GDM1 (cell line): ENCODE measurements at places on chromosomes 16 and 17.
A peak's percentile ranks its signal among the peaks of the same experiment; 100 is the strongest.

DNA sequence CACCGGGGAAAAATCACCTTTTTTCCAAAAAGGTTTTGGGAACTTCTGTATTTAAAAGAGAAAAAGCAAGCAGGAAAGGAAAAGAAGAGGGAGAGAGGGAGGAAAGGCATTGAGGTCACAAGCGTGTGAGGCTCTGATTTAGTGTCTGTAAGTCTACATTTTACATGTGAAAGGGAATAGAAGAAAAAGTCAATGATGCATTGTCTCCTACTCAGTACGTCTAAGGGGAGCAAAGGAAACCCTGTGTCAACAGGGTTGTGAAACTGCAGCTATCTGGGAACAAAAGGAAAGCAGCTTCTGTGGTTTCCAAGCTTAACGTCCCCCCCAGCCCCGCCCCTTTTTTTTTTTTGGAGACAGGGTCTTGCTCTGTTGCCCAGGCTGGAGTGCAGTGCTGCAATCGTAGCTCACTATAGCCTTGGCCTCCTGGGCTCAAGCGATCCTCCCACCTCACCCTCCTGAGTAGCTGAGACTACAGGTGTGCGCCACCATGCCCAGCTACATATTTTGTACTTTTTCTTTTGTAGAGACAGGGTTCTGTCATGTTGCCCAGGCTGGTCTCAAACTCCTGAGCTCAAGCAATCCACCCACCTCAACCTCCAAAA, 1.8 kb upstream of the CDC42EP4 start:
- no peak for DNase-seq

DNA sequence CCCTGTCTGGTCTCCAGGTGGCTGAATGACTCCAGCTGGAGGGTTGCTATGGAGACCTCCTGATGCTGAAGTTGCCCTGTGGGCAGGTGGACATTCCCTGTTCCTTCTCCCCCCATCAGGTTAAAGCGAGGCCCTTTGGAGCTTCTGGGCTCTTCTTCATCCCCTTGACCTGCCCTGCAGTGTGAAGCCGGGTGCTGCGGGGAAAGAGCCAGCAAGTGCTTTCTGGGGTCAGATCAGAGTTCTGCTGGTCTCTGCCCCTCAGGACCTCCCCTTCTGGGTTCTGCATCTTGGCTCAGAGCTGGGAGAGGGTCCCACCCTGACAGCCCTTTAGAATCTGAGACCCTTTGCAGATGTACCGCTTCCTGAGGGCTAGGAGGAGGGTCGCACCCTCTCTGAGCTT, 25.1 kb downstream of the NKD1 start:
- no peak for DNase-seq

DNA sequence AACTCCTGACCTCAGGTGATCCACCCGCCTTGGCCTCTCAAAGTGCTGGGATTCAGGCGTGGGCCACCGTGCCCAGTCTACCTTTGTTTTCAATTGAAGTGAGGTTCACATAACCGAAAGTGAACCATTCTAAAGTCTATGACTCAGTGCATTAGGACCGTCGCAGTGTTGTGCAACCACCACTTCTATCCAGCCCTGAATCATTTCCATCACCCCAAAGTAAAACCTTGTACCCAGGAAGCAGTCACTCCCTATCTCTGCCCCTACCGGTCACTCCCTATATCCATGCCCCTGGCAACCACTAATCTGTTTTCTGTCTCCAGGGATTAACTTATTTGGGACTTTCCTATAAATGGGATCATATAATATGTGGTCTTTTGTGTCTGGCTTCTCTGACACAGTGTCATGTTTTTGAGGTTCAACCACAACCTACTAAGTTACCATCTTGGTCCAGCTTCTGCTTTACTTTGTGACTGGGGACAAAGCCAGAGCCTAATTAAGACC, 28.3 kb upstream of the CDC42EP4 start:
- DNase-seq = no peak

DNA sequence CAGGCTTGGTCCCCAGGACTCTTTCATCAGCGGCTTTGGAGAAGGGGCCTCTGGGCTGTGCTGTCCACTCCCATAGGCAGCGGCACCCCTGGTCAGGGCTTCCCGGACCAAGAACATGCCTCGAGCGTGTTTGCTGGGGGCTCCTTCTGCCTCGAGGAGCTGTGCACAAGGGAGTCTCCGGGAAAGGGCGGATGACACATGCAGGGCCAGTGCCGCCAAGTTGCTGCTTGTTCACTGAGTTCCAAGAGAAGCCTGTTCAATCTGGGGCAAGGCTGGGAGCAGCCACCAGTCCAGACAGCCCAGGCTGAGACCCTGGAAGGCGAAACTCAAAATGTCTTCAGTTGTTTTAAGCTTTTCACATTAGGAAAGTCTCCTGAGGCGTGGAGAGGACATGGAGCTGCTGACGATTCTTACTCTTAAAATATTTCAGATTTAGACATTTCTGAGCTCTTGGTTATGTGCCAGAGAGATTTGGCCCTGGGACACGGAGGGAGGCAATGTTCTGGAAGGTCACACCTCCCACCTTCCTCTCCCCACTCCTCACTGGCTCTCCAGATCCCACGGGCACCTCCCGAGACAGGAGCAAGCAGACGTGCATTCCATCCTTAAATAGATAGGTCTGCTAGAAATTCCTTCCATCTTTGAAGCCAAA, 84.5 kb upstream of the ZNF469 start:
- DNase-seq = no peak

GRCh38 chr16:73058616-73059409, 10.9 kb upstream of the ZFHX3 start:
- no peak for DNase-seq

DNA sequence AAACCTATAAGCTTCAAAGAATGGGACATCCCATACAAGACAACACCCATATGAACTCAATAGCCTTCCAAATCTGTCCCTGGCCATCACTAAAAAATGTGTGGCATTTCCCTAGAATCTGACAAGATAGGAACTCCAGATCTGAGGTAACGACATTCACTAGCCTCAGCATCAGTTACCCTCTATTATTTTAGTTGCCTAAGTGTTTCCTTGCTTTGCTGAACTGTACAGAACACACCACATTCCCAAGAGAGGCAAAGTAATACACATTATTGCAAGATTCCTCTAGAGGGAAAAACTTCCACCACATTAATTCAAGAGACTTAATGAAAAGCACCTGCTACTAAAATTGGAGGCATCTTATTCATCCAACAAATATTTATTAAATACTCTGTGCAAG, 5.0 kb downstream of the LSM12 start:
- DNase-seq = no peak

- DNase-seq = peak; percentile 76
Measured at GRCh38 chr17:49968405-49969133, 421 bp upstream of the DLX4 start.

GRCh38 chr17:13568582-13569397, 32.9 kb downstream of the HS3ST3A1 start:
- no peak for DNase-seq

DNA sequence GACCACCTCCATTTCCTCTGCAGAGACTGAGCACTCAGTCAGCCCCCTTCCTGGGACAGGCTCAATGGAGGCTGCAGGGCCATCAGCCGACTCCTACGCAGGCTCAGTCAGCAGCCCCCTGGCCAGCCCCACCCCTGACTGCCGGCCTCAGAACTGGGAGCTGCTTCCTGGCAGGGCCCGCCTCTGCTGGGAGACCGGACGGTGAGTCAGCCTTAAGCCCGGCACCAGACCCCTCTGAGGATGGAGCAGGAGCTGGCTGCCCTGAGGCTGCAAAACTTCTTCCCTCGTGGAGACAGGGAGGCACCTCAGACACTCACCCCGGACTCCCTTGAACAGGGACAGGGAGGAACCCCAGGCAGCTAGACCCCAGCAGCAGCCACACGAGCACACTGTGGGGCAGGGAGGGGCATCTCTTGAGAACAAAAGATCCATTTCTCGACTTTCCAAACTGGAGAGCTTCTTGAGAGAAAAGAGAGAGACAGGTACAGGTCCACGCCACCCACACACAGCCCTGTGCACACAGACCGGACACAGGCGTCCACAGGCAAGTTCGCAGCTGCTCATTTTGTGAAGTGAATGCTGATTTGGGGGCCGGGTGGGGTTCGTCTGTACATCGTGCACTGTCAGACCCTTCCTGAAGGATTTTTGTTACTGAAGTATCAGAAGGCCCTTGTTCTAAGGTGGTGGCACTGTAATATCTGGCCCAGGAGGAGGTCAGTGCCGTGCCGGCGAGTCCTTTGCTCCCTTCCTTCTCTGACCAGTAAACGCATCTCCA, 1.3 kb upstream of the TUBB3 start:
- DNase-seq = no peak

DNA sequence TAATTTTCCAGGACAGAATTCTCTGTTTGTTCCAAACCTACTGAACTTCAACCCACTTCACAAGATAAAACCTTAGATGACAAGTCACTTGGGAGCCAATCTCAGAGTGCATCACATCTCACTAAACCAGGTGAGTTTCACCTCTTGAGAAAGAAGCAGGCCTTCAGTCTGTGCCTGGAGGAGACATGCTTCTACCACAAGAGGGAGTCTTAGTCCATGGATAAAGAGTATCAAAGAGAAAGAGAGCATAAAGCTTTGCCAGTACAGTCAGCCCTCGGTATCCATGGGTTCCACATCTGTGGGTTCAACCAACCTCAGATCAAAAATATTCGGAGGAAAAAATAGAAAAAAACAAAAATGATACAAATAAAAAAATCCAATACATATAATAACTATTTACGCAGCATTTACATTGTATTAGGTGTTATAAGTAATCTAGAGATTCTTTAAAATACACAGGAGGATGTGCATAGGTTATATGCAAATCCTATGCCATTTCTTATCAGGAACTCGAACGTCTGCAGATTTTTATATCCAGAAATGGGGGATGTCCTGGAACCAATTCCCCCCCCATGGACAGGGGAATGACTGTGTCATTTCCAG, 37.7 kb downstream of the DUSP14 start:
- DNase-seq = no peak

- DNase-seq = no peak
Measured at GRCh38 chr16:31745900-31746299, 127.7 kb upstream of the ZNF267 start.

DNA sequence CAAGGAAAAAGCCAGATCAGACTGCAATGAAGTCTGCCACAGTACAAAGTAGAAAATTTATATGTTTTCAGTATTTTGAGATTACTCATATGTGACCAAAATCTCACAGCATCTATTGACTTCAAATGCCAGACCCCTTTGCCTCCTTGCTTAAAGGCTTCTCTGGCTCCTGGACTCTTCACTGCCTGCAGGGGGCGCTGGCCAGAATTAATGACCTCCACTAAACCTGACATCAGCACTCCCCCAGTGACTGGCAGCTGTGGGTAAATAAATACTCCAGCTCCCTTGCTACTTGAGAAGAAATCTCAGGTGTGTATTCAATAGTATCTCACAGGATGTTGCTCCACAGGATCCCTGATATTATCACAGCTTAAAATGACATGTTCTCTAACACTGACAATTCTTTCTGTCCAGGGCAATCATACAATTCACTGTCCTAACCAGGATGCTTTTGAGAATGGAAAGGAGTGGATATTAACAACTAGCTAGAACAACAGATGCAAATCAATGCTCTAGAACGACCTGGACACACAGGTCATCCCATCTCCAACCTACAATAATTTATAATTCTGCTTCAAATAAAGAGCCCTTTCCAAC, 4.0 kb downstream of the BECN1 start:
- peak; percentile 45 for DNase-seq

GRCh38 chr17:64412944-64413381, 22.3 kb upstream of the PECAM1 start:
- DNase-seq = no peak

DNA sequence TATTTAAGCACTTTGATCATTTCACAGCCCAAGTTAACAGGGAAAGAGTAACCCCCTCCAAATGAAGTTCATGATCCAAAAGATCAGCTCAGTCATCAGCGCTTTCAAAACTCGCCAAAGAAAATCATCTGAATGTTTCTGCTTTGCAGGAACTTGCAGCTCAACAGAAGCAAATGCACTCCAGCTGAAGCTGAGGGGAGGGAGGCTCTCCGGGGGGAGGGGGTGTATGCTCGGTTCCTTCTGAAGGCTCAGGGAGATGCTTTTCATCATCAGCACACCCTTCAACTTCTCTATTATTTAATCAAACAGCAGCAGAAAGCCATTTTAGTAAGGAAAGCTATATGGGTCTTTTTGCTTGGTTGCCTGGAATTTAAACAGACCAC, 24.4 kb upstream of the ERN1 start:
- no peak for DNase-seq

GRCh38 chr17:31397256-31397939, 5.9 kb downstream of the RAB11FIP4 start:
- no peak for DNase-seq

GRCh38 chr17:38691154-38691553, 13.9 kb upstream of the MLLT6 start:
- DNase-seq = no peak

- DNase-seq = no peak
Measured at GRCh38 chr16:85093705-85094104, 18.6 kb downstream of the CIBAR2 start.

GRCh38 chr17:42537826-42538451, 1.9 kb downstream of the NAGLU start:
- DNase-seq = no peak

DNA sequence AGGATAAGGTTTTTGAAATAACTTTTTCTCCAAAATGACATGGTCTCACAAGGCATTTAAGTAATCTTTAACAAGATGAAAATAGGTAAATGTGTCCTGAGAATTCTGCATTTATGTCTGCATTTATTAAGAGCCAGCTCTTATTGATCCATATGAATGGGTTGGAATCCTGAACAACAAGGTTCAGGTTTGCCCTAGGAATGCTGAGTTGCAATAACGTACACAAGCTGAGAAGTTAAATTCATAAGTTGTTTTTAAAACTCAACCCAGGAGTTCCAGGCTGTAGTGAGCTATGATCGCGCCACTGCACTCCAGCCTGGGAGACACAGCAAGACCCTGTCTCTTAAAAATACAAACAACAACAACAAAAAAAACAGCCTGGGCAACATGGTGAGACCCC, 28.1 kb downstream of the GLG1 start:
- DNase-seq = no peak

DNA sequence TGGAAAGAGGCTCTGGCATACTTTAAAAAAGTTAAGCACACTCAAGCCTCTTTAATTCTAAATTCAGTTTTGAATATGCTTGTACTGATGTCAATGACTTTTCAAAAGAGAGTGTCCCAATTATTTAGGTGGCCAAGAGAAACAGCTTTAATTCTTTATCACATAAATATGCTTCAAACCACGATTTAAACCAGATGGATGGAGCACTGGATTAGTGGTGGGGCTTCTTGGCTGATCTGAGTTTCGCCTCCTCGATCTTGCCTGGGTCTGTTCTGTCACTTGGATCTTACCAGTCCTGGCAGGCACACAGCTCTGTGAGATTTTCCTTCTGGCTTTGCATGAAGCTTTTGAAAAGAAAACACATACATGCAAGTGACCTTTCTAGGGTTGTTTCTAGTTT, 467.8 kb downstream of the MAF start:
- no peak for DNase-seq

DNA sequence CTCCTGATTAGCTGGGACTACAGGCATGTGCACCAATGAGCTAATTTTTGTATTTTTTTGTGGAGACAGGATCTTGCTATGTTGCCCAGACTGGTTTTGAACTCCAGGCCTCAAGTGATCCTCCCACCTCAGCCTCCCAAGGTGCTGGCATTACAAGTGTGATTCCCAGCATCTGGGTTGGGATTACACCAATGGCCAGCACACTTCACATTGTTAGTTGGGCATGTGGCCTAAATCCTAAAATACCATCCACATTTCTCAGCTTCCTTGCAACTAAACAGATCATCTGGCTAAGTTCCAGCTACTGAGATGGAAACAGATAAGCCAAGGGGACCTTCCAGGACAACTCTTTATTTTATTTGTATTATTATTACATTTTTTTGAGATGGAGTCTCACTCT, 9.9 kb downstream of the RABEP2 start:
- no peak for DNase-seq
